Inflammatory macrophage treated with lipopolysaccharide for 1 hour (primary cell): ENCODE measurements at places on chromosomes 13 and 19.

- DNase-seq: no peak
Observed at GRCh38 chr19:45008552-45008951, 7.3 kb downstream of the RELB start.

DNA sequence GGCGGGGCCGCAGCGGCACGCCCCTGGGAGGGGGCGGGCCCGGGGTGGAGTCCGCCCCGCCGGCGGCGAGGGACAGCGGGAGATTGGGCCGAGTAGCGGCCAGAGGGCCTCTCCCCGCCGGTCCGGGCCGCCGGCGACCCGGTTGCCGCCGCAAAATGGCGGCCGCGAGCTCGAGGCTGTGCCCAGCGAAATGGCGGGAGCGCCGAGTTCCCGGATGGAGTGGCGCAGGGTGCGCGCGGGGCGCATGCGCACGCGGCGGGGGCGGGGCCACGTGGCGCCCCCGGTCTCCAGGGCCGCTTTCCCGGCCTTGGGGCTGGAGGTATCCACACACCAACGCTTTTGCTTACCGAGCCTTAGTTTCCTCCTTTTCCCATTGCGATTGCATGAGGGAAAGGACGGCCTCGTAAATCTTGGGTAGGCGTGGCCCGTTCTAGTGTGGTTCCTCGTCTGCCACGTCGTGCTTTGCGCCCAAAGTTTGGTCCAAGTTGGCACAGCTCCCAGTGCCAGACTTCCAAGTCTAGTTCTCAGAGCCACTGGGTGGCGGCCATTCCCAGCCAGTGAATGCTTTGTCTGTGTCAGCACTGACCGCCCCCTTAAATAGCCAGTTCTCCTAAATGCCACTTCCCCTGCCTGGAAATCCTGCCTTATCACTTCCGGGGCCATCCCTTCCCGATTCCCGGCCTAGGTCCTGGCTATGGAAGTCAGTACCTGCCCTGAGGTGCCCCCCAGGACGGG lies 513 bp downstream of the CIRBP start:
- peak; percentile 79 for DNase-seq

DNA sequence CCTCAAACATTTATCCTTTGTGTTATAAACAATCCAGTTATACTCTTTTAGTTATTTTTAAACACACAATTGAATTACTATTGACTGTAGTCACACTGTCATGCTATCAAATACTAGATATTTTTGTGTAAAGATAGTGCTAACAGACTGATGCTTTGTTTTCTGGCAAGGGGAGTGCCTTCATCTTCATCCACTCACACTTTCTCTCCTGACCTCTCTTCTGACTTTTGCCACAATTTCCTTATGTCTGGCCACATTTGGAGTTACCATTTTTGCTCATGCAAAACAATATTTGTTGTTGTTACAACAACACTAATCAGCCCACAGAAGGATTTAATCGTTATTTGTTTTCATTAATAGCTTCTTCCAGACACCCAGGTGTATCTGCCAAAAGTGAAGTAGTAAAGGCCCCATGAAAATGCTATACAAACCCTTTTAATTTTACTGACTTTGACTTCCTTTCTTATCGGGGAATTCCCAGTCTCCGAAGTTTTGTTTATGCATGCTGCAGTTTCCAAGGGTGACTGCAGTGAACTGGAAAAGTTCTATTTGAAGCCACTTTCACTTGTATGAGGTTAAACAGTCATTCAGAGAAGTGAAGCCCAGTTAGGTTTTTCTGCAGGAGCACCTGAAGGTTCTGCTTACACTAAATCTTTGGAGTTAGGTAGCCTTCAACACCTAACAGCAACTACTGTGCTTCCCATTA lies 66.1 kb upstream of the FRY start:
- DNase-seq: no peak

DNA sequence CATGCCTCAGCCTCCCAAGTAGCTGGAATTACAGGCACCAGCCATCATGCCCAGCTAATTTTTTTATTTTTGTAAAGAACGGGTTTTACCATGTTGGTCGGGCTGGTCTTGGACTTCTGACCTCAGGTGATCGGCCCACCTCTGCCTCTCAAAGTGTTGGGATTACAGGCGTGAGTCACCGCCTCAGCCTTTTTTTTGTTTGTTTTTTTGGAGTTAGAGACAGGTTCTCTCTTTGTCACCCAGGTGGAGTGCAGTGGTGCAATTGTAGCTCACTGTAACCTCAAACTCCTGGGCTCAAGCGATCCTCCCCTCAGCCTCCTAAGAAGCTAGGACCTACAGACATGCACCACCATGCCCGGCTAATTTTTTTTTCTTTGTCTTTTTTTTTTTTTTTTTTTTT lies 15.6 kb upstream of the NOTCH3 start:
- DNase-seq: no peak

GRCh38 chr13:26498656-26499601 lies 58.6 kb upstream of the WASF3 start:
- no peak for DNase-seq

DNA sequence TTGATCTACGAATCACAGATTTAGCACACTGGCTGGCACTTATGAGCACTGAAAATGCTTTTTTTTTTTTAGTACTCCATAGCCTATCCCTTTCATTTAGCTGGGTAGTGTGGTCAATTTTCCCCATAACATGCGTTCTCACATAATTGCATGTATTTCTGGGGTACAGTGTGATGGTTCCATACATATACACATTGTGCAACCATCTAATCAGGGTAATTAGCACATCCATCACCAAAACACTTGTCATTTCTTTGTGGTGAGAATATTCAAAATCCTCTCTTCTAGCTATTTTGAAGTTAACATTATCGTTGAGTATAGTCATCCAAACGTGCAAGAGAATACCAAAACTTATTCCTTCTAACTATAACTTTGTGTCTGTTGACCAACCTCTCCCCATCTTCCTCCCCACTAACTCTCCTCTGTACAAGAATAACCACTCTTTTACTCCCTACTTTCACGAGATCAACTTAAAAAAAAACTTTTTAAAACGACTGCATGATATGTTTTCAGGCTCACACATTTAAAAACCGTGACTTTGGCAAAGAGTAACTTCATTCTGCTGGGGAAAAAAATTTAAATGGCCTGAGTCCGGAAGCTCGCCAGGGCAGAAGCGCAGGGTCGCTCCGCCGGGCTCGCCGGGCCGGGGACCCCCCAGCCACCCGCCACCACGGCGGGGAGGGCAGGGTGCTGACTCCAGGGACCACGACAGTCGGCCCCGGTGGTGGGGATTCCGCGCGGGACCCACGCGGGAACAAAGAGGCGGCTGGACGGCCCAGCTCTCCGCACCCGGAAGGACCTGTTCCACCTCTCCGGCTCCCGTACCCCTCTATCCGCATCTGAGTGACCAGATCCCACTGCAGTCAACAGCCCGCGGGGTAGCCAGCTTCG lies 868 bp upstream of the UBAC2 start:
- DNase-seq: no peak

DNA sequence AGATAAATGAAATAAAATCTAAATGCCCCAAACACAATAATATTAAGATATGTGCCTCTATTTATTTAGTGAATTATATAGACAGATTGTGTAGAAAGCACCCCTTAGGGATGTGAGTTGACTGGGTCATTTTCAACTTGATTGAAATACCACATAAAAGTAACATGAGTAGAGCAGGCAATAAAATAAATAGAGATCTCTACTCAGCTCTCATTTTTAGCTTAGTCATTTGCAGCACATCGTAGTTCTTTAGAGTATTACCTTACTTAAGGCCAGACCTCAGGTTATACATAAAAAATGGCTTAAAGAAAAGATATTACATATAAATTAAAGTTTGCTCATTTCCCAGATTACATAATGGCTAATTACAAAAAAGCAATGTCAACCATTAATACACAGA lies 1525.6 kb upstream of the PRR20A start:
- no peak for DNase-seq

DNA sequence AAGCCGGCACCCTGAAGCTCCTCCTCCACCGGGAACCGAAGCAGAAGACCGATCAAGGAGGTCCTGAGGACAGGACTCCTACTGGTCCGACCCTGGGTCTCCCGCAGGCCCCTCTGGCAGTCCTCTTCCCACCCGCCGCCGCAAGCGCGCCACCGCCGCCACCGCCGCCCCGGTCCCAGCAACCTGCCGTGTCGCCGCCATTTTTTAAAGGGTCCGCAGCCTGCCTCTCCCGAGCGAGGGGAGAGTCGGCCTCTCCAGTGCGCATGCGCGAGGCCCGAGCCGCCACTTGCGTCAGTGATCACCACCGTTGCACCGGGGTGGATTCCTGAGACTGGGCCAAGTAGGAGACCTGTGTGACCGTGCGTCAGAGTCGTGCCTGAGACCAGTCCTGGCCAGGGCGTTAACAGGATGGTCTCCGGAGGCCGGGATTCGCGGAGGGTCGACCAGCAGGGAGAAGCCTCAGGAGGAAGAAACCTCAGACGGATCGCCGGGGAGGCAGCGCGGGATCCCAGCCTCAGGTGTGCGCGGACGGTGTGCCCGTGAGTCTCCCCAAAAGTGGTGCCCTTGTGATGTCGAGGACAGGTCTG lies 51.6 kb downstream of the ZNF146 start:
- DNase-seq: no peak

DNA sequence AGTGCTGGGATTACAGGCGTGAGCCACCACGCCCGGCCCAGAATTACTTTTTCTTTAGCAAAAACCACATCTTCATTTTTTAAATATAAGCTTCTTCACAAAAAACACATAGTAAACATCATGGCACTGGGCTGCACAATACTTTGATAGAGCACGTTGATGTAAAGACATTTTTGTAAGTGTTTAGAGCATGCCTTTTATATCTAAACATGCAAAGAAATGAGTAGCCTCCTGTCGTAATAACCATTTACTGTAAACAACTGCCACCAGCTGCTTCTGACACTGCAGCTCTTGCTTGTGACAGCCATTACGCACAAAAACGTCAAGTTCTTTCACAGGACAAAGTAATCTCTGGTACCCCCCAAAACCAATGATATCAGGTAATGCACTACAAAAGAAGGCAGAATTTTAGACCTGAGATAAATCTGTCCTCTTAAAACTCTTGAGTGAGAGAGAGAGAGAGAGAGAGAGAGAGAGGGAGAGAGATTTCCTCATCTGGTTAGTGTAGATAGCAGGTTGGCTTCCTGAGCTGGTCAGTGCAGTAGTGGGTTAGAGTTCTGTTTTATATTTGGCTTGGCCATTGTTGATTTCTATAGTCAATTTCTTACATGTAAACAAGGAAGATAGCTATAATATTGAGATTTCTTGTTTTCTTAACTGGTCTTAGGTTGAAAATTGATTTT lies 6.7 kb upstream of the ZNF548 start:
- DNase-seq: no peak
